ENCODE measurements at places on chromosomes 4 and X.

DNA sequence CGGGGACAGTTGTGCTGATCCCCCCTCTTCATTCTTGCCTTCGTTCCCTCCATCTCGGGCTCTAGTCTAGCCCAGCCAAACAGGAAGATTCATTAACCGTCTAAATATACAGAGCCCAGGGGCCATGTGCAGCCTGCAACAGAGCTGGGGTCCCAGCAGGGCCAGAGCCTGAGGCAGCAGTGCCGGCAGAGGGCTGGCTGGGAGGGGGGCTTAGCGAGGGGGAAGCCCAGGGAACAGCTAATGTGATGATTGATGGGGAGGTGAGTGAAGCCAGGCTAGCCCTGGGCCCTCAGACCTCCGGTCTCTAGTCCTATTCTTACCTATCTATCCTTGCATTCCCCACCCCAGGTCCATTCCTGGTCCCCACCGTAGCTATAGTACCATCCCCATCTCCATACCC, 22.3 kb downstream of the EFNB1 start:
- DNase-seq = no peak

GRCh38 chr4:130210864-130211263, 1114.9 kb downstream of the C4orf33 start:
- no peak for DNase-seq

DNA sequence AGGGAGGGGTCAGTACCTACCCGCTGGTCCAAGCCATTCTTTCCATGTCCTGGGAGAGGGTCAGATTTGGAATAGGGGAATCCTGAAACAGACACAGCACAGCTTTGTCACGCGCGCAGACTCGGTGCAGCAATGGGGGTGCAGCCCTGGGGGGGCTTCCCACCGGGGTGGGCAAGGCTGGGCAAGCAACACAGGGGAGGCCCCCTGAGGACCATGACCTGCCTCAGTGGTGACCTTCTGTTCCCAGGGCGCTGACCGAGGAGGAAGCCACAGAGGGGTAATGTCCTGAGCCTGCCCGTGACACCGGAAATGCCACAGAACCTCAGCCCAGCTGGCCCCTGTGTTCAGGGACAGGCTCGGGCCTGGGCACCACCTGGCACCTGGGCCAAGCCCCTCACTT, 53.2 kb upstream of the AFAP1 start:
- DNase-seq = no peak

DNA sequence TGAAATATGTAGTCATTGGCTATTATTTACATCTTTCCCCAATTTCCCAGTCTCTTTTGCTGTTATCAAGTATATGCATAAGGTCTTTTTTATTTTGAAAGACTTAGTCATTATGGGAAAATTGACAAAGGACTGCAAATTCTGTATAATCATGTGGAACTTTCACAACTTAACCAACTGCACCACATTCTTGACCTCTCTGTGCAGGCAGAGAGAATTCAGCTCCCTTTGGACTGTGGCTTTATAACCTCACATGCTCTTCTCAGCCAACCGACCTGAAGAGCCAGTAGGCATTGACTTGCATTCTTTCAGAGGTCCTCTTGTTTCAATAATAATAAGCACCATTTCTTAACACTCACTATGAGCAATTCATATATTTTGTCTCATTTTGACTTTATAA, 66.9 kb downstream of the ANXA3 start:
- no peak for DNase-seq

- no peak for DNase-seq
Observed at GRCh38 chr4:54976682-54977081, 148.7 kb downstream of the KDR start.

DNA sequence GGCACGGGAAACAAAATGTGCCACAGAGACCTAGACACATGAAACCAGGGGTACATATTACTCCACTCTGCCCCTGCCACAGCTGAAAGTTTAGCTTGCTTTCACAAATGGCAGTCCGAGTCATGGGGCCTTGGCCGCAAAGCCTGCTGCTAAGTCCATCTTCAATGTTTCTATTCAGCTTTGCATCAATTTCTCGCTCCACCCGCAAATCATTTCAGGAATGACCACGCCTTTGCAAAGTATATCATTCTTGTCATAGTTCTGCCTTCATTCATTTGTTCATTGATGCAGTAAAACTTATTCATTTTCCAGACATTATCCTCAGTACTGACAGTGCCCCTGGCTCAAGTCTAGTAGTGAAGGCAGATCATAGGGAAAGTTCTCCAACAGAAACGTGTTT, 9.5 kb downstream of the PLAC8 start:
- DNase-seq = no peak

GRCh38 chrX:15883540-15883863, 28.9 kb upstream of the AP1S2 start:
- DNase-seq = no peak

DNA sequence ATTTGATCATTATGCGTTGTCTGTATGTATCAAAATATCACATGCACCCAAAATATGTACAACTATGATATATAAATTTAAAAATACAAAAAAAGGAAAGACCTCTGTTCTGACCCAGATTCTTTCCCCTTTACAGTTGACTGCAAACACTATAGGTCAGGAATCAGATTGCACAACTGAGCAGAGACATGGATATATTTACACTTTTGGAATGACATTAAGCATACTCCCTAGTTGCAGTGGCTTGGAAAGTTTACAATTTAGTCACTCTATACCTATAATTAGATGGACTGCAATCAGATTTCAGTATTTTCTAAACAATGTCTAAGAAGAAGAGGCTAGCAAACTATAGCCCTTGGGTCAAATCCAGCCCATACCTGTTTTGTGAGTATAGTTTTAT, 98.5 kb upstream of the INPP4B start:
- no peak for DNase-seq

- peak; percentile 13 for DNase-seq
Observed at GRCh38 chr4:150079081-150079581, 886 bp downstream of the DCLK2 start.

DNA sequence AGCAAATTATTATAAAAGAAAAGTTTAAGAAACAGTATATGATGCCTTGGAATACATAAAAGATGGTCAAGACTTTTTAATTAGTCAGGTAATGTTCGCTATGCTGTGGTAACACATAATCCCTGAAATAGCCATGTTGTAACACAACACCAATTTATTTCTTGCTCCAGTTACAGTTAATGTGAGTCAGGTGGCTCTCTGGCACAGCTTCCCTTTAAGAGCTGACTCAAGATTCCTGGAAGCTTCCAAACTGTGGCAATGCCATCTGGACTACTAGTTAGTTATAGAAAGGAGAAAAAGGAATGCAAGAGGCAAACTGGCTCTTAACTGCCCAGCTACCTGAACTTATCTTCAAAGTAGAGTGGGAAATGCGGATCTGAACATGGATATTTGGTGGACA, 210.5 kb downstream of the CHM start:
- no peak for DNase-seq

DNA sequence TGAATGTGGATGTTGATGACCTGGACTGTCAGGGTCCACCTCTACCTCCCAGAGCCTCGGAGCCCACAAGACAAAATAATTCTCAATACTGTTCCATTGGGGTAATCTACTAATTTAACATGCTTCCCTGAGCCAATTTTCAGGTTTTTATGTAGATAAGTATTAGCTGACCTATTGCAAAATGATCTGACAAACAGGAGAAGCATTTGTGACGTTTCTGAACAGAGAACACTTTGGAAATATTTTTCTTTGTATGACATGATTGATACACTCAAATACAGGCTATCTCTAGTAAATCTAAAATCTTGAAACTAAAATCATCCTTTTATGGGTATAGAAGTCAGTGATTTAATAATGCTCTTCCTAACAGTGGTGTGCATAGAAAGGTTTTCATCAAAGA, 716.6 kb downstream of the KLHL13 start:
- no peak for DNase-seq

DNA sequence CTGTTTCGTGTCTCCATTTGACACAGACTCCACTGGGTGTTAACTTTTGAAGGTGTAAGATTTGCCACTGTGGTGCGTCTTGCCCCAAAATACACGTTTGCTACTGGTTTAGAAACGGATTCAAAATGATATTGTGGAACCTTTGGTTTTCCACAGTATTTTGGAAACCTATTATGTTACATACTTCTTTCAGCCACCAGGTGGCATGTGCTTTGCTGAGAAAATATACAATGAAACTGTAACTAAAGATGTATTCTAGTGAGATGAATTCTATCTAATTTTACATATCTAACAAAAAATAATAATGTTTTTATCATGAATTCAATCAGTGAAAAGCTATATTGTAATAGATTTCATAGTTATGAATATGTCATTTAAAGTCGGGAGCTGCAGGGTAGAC, 28.4 kb upstream of the SLITRK4 start:
- DNase-seq = no peak

DNA sequence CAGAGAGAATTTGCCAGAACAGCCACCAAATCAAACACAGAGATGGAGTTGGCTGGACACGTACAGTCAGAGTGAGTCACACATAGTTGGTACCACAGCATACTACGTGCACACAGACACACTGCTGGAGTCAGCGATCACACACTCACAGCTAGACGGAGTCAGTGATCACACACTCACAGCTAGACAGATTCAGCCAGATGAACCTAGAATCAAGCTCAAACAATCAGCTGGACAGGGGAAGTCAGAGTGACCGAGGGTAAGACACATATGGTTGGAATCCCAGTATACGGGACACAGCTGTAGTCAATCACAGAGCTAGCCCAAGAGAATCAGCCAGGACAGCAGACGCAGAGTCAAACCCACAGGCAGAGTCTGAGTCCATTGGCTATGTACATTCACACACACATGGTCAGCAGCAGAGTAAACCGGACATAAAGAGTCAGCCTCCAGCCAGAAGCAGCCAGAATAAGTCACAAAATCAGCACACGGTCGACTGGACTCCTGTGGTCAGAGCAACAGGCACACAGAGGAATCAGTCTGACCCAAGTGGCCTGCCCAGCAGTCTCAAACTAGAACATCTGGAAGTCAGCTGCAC, 4.6 kb downstream of the SLC38A5 start:
- no peak for DNase-seq

- DNase-seq = no peak
Observed at GRCh38 chr4:83454686-83455085, 937 bp downstream of the HELQ start.

DNA sequence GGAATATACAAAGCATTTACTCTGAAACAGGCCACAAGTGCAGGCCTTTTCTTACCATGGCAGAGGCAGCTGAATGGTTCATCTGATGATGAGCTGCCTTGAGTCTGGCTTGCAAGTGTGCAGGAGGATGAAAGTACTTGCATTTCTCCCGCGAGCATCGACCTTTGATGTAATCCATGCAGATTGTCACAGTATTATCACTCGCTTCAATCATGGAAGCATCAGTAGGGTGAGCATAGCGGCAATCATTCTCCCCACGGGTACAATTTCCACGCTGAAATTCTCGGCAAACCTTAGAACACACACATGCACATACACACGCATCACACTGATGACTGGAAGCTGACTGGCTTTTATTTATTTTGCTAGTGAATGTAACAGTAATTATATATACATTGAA, 98.0 kb downstream of the MBNL3 start:
- no peak for DNase-seq

GRCh38 chr4:147340591-147341120, 140.2 kb upstream of the EDNRA start:
- no peak for DNase-seq

- peak; percentile 54 for DNase-seq
Observed at GRCh38 chr4:173505924-173506518, 24.0 kb downstream of the HAND2 start.

- no peak for DNase-seq
Observed at GRCh38 chr4:155973639-155974475, 20.2 kb upstream of the CTSO start.

GRCh38 chr4:153616006-153616555, 68.0 kb upstream of the TLR2 start:
- DNase-seq = no peak

DNA sequence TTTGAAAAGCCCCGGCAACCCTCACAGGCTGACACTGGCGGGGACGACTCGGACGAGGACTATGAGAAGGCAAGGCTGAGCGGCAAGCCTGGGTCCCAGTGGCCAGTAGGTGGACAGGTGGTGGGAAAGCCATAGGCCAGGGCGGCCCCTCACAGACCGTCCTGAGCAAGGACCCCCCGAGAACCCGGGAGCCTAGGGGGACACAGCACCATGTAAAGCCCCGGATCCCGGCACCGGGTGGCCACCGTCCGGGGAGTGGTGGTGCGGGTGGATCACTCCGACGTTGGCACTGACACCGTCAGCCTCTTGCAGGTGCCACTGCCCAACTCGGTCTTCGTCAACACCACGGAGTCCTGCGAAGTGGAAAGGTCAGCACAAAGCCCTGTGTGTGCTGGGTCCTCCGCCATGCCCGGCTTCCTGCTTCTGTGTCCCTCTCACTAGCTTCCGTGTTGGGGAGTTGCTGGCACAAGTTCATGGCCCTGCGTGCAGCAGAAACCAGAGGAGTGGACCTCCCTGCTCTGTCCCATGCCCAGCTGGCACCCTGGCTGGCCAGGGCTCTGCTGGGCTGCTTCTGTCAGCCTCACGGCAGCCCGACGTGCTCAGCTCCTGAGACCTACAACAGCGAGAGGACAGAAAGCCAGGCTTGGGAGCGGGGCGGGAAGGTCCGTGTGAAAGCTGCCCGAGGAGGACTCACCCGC, 11.9 kb upstream of the ADD1 start:
- DNase-seq = peak; percentile 10

GRCh38 chrX:118893923-118894322, 70.3 kb downstream of the ZCCHC12 start:
- no peak for DNase-seq

GRCh38 chr4:187485676-187486075, 509.9 kb upstream of the ZFP42 start:
- DNase-seq = no peak

DNA sequence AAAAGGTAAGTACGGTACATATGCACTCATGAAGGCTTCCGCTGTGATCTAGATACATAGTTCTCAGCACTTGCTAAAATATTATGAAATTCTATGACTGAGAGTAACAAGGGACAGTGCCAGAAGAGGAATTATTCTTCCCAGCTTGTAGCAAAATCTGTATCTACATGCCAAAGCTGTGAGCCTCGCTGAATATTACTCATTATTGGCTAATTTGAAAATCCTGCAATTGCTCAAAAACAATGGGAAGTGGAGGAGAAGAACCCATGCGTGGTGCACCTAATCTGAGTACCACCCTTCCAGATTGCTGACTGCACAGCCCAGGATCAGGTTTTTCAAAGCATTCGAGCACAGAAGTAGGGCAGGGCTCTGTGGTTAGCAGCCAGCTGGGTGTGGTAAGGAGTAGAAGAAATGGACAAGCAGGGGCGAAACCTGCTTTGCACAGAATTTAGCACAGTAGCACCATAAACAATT, 17.4 kb upstream of the PDCL2 start:
- DNase-seq = no peak

DNA sequence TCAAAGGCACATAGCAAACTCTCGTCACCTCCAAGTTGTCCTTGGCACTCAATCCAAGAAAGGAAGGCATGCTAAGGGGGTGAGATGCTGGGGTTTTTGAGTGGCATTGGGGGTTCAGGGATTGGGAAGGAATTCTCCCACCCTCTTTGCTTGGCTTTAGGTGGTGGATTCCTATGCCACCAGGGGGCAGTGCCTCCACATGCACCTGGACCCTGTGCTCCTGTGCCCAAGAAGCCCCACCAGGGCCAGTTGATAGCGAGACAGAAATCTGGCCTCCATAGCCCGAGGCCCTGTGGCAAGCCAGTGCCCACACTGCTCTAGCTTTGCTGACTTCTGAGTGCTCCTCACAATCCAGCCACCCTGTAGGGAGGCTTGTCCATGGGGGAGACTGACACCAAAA, 2.0 kb upstream of the FATE1 start:
- no peak for DNase-seq

GRCh38 chrX:43002526-43003203, 224.7 kb upstream of the PPP1R2C start:
- no peak for DNase-seq
